ENCODE measurements at places on chromosomes 12 and 14.

- no peak for DNase-seq
Measured at GRCh38 chr14:73696466-73697400, 17.5 kb downstream of the PNMA1 start.

- no peak for DNase-seq
Measured at GRCh38 chr12:89289720-89290119, 62.6 kb downstream of the DUSP6 start.

- no peak for DNase-seq
Measured at GRCh38 chr12:125249066-125249824, 184.0 kb downstream of the AACS start.

GRCh38 chr14:83300476-83301064 is 1766.9 kb upstream of the SEL1L start:
- DNase-seq = no peak

DNA sequence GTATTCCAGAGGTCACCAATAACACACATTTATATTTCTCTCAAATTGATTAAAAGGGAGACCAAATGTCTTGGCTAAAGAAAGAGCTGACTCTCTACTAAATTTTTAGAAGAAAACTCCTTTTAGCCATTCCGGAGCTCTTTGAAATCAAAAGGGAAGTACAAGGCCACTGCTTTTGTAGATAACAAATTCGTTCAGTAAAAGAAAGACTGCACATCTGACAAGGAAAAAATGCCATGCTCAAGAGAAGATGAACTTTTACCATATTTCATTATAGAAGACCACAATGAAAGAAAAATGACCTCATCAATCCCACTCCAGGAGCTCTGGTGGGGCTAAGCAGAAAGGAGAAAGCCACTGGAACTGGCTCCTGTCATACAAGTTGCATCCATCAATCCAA is 57.6 kb downstream of the SPTSSA start:
- no peak for DNase-seq

DNA sequence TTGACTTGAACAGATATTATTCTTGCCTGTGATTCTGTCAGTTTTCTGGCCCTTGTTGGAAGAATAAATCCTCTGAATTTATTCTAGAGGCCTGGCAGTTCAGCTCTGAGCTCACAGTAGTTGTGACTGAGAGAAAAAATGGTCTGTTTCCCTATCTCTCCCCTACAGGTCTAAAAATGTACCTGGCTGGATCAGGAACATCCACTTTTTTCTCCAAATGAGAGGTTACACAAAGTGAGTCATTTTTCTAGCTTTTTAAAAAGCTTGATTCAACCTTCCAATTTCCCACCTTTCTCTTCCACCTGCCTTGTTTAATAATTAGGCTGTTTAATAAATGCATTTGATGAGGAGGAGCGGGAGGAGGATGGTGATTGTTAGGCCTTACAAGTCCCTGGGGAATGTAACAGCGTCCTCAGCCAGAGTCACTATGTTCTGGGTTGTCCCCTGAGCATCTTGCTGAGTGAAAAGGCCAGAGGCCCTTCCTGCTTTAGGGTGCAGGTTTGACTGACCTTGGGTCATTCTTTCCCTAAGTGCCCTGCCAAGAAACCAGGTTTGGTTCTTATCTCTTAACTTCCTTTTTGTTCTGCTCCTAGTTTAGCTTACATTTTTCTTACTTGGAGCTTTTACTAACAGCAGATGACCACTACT is 91.7 kb upstream of the FUT8 start:
- no peak for DNase-seq

DNA sequence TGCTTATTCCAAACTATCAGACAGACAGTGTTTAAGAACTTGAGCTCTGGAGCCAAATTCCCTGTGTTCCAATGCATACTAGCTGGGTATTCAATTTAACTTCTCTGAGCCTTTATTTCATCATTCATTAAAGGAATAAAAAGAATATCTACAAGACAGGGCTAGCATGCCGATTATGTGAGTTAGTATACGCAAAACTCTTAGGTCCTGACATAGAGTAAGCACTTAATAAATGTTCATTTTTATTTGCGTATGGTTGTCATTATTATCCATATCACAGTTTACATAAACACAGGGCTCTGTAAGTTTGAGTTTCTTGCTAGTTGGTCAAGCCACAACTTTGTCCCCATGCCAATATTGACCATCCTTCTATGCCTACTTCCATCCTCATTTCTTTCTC is 161.5 kb downstream of the NUAK1 start:
- DNase-seq = no peak

DNA sequence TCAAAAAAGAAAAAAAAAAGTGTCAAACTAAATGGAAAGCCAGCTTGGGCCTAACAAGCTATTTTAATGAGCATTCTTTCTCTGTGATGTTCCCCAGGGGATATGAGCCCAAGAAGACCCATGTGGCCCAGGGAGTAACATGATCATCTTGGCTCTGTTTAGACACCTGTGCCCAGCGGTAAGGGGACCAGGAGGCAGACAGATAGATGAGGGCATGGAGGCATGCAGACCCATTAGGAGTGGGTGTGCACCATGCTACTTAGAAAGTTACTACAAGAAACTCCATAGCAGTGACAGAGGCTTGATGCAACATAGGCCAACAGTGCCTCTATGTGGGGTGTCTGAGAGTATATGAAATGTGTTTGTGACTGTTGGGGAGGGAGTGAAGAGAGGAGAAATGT is 3.1 kb upstream of the CREBL2 start:
- DNase-seq = no peak

- no peak for DNase-seq
Measured at GRCh38 chr12:31218203-31219025, 107.5 kb downstream of the SINHCAF start.

- DNase-seq = no peak
Measured at GRCh38 chr14:90299408-90299807, 32.3 kb downstream of the NRDE2 start.

- no peak for DNase-seq
Measured at GRCh38 chr14:20801726-20802125, 918 bp downstream of the RNASE1 start.

- no peak for DNase-seq
Measured at GRCh38 chr14:97382616-97383226, 585.5 kb downstream of the VRK1 start.

DNA sequence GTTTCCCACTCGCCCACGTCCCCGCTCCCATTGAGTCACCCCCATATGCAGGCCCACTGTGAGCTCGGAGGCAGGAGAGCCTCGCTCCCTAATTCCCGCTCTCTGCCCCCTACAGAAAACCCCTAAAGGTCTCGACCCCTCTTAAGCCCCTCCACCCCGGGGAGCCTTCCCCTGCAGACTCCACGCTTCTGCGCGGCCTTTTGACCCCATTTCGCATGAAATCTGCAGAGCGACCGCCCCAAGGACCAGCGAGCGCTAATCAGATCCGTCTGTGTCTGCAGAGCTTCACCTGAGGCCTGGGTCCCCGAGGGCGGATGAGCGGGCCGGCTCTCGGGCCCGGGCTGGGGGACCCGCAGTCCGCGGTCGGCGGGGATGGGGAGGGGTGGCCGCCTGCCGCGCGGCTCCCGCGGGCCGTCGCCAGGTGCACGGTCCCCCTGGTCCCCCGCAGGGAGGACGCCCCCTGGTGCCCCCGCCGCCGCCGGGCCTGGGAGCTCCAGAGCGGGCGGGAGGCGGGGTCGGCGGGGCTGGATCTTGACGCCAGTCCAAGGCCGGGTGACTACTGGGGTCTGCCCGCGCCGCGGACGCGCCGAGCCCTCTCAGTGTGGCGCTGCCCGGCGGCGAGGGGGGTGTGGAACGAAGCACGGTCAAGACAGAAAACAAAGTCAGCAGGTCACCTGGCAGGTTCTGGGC is 10.1 kb downstream of the BMP4 start:
- no peak for DNase-seq

DNA sequence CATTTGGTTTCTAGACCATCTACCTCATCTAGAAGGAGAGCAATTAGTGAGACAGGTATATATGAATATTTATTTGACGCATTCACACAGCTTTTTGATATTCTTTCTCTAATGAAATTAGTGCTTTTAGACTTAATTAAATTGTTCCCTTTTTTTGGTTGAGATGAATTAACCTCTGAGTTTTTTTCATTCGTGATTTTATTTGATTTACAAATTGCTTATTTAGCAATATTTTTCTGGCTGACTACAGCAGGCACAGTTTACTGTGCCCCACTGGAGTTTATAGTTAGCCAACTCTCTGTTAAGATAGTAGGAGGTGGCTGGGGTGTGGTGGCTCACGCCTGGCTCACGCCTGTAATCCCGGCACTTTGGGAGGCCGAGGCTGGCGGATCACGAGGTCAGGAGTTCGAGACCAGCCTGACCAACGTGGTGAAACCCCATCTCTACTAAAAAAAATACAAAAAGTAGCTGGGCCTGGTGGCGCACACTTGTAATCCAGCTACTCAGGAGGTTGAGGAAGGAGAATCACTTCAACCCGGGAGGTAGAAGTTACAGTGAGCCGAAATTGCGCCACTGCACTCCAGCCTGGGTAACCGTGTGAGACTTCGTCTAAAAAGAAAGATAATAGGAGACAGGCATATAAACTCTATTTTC is 16.7 kb downstream of the MDM2 start:
- no peak for DNase-seq

- no peak for DNase-seq
Measured at GRCh38 chr12:106871477-106871876, 84.2 kb upstream of the TMEM263 start.

All from activated T-helper 1 cell treated with Interleukin-2 at 50 U/mL for 16 hours (primary cell).